ENCODE measurements at places on chromosomes 4 and X.
A peak's percentile ranks its signal among the peaks of the same experiment; 100 is the strongest.

DNA sequence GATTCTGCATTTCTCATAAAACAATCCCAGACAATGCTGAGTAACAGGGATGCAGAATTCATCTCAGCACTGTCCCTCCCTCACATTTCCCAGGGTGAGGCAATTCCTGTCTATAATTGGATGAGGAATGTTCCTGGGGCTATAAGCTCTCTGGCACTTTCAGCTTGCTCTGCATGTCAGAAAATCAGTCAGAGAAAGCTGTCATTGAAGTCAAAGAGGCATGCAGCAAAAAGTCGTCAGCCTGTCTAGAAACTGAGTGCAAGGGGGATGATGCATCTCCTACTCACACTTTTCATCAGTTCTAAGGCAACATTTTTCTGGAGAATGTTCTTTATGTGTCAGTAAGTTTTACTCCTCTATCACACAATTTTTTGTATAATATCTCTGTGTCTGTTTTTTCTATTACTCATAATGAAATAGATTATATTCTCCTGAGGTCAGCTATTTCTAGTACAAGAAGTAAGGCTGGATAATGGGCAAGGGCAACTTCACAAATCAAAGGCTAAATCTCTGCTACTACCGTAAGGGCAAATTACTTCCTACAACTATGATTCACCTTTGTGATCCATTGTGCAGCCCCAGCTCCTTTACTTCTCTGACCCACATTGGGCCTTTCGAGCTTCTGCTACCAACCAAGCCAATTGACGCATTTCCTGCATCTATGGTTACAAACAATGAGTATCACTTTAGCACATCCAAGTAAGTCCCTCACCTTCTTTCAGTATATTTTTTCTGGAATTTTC lies 56.0 kb downstream of the TASL start:
- peak; percentile 79 for DNase-seq

GRCh38 chrX:72532366-72532765 lies 40.3 kb downstream of the HDAC8 start:
- DNase-seq, result peak; percentile 65

GRCh38 chr4:167218022-167218608 lies 16.2 kb downstream of the SPOCK3 start:
- no peak for DNase-seq

GRCh38 chr4:110371016-110371770 lies 104.8 kb upstream of the ENPEP start:
- no peak for DNase-seq

DNA sequence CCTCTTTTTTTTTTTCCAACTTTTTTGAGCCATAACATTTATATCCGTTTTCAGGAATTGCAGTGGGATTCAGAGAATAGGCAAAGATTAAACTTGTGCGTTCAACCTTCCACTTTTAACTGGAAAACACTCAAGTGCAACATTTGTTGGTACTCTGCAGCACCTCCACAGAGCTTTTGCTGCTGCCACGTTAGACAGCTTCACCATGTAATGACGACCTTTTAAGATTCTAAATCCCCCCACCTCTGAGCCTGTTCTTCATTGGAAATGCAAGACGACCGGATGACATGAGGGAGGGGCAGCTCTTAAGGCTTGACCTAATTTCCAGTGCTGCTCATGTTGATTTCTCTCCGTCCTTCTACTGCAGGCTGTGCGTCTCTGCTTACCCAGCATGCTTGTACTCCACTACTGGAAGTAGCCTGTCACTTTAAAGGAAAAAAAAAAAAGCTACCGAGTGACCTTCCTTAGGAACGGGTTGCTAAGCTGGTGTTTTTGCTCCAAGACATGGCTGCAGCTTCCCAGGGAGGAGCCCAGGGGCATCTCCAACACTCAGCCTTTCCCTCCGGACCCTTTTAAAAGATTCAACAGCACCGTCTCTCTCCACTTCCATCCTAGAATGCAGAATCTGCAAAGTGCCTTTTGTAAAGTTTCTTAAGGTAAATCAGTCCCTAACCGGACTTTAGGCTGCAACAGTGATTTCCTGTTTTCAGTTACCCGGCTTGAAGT lies at the start of gene CC2D2A:
Gene CC2D2A, plus strand, starts transcription at position 481 of the 726 bp plus-strand sequence. CDS start 6,051 bp downstream, outside the sequence.
- peak; percentile 64 for DNase-seq

- DNase-seq, result peak; percentile 43
Measured at GRCh38 chrX:29666366-29666765, 549.0 kb upstream of the MAGEB2 start.

DNA sequence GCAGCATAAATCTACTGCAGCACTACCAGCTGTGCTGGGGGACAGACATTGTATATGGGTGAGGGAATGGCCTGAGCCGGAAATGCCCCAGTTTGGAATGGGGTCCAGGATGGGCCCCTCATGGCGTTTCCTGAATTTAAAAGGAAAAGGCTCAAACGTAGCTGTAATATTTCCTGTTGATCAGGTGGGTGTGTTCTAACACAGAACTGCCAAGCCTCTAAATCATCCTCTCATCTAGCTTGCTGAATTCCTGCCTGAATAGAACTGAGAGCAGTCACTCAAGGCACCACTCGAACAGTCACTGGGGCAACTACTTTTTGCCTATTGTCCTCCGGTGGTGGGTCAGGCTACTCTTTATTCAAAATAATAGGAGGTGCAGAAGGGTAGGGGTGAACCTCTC lies 28.7 kb downstream of the ADH6 start:
- no peak for DNase-seq

DNA sequence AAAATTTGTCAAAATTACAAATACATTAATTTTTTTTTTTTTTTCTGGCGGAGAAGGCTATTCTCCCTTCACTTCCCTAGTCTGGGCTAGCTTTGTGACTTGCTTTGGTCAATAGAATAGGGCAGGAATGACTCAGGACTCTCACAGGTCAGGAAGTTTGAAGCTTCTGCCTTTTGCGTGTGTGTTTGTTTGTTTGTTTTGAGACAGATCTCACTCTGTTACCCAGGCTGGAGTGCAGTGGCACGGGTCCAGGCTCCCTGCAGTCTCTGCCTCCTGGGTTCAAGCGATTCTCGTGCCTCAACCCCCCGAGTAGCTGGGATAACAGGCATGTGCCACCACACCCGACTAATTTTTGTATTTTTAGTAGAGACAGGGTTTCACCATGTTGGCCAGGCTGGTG lies 55.9 kb upstream of the USP9X start:
- DNase-seq, result peak; percentile 43

- no peak for DNase-seq
Measured at GRCh38 chrX:10524578-10524977, 95.8 kb downstream of the MID1 start.

- DNase-seq, result no peak
Measured at GRCh38 chr4:83556816-83557215, 20.9 kb downstream of the GPAT3 start.

GRCh38 chr4:168390041-168390440 lies 71.5 kb upstream of the DDX60 start:
- no peak for DNase-seq

DNA sequence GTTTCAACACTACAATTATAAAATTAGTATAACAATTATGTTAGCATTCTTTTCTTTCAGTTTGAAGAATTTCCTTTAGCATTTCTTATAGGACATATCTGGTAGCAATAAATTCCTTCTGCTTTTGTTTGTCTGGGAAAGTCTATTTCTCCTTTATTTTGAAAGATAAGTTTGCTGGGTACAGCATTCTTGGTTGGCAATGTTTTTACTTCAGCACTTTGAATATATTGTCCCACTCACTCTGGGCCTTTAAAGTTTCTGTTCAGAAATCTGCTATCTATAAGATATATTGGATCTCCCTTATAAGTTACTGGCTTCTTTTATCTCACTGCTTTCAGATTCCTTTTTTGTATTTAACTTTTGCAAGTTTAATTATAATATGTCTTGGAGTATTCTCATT lies 222.1 kb downstream of the PARM1 start:
- no peak for DNase-seq

DNA sequence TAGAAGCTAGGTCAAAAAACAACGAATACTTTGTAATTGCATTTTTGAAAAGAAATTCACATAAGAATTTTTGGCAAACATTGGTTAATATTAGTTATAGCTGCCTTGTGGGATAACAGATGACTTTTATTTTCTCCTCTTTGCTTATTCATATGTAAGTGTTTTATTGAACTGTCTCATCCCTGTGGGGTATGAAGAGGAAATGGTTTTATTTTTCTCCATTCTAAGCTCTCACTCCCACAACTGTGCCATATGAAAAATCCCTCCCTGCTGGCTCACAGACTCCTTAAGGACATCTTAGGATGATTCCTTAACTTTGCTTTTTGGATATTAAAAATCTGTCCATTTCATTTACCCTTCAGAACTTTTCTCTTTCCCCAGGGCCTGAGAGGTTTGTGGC lies 300.6 kb downstream of the PPP1R2C start:
- DNase-seq, result no peak

- DNase-seq, result no peak
Measured at GRCh38 chr4:109009909-109010308, 247.1 kb upstream of the ETNPPL start.

- no peak for DNase-seq
Measured at GRCh38 chr4:110620691-110621327, 2.1 kb downstream of the PITX2 start.

- DNase-seq, result peak; percentile 30
Measured at GRCh38 chr4:188295899-188296298, 156.7 kb downstream of the TRIML1 start.

DNA sequence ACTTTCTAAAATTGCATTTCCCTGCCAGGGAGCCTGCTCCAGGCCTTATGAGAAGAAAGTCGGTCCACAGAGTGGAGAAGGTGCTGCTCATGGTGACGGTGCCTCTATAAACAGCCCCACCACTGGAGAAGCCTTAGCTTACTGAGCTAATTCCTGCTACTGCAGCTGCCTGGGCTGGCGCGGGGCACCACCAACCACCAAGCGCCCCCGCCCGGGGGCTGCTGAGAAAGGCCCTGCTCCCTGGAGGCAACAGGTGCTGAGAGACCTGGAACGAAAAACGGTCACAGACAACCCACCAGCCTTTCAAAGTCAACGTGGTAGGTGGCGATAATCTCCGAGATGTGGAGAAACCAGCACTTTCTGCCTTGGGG lies 2.9 kb downstream of the HCFC1 start:
- no peak for DNase-seq
